ENCODE measurements at places on chromosomes 1 and 21.

GRCh38 chr1:171661076-171661650 is 8.7 kb upstream of the MYOC start:
- no peak for DNase-seq

DNA sequence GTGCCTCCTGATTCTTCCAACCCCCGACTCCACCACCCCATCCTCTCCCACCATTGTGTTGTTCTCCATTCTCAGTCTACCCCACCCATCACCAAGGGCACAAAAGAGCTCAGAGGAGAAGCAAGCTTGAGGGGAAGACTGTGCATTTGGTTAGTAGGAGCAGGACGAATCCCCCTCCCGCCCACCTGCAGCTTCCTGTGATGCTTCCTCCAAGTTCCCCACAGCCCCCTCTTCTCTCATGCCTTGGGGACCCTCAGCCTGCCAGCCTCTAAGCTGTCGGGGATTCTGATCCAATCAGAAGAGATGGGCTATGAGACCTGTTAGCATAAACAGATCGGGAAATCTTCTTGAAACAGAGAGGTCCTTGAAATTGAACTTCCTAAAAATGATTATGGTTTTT is 22.2 kb upstream of the CAPZB start:
- no peak for DNase-seq

- DNase-seq, result no peak
These were observed 60.1 kb downstream of the EPB41 start for GRCh38 chr1:28974432-28974831.

DNA sequence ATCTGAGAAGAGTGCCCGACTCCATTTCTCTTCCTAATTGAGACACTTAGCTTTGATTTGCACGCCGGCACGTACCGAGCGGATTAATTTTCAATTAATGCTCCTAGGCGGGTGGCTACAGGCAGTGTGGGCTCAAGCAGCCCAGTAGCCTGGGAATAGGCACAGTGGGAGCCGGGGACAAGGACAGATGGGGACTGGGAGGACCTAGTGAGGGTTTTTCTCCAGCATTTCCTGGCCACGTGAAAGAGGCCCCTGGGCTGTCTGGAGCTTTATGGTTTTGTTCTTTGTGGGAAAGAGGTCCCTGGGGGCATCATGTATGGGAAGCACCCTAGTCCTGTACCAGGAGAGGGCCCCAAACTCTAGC is 78.6 kb upstream of the CSF3R start:
- DNase-seq, result no peak

- no peak for DNase-seq
These were observed 2.3 kb downstream of the FCRLA start for GRCh38 chr1:161709373-161709772.

GRCh38 chr1:19032701-19033514 is 76.4 kb upstream of the IFFO2 start:
- DNase-seq, result no peak

Data from KBM-7 (cell line).